ENCODE measurements at places on chromosomes 2 and 18.

- DNase-seq = no peak
Observed at GRCh38 chr2:88212251-88212790, 42.2 kb downstream of the THNSL2 start.

DNA sequence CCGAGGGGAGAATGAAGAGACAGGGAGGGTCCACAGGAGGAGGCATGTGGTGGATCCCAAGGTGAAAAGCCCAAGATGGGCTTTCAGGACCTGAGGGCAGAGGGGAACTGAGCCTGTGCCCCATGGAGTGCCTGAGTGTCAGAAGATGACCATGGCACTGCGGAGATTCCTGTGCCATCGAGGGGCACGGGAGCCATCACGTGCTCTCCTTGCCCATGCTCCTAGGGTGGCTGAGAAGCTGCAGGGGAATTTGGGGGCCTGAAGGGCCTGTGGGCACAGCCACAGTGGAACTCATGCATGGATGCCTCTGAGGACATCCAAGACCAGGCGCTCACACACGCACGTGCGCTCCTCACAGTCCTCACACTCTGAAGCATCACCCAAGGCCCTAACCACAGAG, 56.1 kb upstream of the GLI2 start:
- DNase-seq = no peak

DNA sequence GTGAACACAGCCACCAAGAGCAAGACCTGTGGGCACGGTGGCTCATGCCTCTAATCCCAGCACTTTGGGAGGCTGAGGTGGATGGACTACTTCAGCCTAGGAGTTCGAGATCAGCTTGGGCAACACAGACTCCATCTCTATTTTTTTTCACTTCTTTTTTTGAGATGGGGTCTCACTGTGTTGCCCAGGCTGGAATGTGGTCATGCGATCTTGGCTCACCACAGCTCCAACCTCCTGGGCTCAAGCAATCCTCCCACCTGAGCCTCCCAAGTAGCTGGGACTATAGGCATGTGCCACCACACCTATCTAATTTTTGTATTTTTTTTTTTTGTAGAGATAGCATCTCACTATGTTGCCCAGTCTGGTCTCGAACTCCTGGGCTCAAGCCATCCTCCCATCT, 54.4 kb upstream of the SPRED2 start:
- no peak for DNase-seq

DNA sequence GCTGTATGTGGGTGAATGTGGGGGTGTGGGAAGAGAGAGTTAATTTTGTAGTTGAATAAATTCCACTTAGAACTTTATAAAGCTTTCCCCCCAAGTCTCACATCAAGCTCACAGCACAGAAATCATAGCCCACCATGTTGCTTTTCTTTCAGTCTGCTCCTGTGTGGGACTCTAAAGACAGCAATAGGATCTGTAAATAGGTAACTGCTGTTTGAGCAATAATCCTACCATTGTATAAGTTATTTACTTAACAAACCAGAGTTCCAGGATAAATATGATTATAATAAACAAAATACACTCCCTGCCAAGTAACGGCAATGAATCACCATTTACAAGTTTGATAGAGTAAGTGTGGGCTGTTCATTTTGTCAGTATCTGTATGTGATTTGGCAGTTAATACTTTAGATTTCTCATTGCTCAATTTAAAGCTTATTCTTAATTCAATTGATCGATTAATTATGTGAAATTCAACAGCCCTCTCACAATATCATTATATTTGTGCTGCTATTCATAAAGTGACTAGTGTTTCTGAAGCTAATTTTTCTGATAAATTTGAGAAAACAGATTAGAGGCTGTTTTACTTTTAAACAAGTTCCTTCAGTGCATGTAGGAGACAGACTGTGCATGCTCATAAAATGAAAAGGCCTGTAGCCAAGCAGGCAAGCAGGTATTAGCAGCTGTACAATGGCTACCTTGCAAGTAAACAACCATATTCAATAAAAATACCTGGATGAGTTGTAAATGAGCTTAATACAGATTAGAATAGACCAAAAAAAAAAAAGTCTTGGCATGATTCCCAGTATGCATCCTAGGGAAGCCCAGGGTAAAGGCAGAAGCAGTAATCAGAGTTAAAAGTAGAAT, 142.7 kb downstream of the PDE11A start:
- DNase-seq = no peak

DNA sequence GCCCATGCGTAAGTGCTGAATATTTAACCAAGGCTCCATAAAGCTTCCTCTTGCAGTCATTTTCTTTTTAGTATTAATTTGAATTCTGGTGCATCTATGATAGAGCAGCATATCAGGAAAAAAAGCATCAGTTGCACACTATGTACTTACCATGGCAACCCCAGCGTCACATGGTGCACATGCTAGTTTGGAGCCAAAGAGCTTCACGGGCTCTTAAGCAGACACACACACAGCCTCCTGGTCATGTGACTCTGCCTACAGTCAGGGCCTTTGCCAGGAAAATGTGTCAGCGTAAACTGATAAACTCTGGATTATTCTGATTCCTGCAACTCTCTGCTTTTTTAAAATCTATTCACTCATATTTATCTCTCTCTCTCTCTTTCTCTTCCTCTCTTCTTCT, 30.2 kb downstream of the NYAP2 start:
- DNase-seq = no peak

GRCh38 chr2:121398853-121399252, 113.9 kb upstream of the TFCP2L1 start:
- no peak for DNase-seq

DNA sequence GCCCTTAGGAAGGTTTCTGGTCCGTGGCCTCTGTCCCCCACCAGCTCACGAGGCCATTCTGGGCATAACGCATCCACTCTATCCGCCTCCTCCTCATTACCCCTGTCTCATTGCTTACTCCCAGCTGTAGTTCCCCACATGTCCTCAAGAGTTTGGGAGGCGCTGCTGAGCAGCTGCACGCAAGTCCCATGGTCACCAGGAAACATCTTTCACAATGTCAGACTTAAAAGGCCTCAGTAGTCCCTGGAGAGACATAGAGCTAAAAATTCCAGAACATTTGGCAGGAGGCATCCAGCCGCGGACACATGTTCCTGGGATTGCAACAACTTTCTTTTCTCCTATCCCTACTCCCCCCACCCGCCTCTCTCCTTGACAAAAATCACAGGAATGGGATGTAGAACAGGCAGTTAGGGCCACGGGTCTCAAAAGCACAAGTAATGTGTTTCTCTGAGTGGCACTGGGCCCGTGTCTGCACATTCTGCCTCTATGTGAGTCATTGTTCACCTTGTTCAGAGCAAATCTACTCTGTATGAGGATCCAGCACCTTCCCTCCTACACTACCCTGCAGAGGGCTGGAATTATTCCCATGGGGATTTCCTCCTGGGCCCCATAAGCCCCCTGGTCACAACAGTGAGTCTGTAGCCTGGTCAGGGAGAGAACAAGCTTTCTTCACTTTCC, 8.1 kb downstream of the LBH start:
- peak; percentile 76 for DNase-seq

GRCh38 chr2:105176429-105176828, 65.1 kb upstream of the GPR45 start:
- DNase-seq = no peak

DNA sequence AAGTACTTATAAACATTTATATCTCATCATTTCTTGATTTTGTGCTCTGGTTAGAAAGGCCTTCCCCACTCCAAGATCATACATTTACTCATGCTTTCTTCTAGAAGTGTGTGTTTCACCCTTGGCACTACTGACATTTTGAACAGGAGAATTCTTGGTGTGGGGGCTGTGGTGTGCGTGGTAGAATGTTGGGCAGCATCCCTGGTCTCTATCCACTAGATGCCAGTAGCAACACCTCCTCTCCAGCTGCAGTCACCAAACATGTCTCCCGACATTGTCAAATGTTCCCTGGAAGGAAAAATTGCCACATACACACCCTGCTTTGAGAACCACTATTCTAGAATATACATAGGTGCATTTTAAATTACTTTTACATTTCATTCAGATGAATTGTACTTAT, 8.7 kb upstream of the TGIF1 start:
- DNase-seq = no peak

DNA sequence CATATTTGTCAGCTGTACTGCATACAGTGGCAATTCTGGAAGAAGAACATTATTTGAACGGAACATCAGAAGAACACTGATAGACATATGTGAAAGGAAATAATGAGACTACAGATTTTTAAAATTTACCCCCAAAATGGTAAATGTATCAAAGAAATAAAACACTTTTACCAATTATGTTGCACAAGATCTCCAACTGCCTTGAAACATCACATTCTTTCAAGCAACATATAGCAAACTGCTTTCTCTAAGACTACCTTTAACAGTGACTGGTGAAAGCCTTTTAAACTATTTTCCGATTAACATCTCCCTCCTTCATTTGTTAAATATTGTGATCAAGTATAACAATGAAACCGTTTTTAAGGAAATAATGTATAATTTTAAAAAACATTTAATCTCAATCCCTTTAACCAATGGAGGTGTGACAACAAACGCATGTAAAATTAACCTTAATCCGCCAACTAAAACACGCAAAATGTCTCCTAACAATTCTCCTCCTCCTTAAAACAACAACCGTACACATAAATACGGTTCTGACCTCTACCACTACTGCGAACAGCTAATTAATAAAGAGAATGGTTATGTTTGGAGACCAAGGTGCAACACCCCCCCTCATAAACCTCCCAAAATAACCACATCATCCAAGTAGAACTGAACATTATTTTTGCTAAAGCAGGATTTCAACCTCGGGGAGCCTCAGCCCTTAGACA, 2.4 kb downstream of the FBXO11 start:
- DNase-seq = no peak

- no peak for DNase-seq
Observed at GRCh38 chr18:305003-305501, 37.2 kb upstream of the THOC1 start.

DNA sequence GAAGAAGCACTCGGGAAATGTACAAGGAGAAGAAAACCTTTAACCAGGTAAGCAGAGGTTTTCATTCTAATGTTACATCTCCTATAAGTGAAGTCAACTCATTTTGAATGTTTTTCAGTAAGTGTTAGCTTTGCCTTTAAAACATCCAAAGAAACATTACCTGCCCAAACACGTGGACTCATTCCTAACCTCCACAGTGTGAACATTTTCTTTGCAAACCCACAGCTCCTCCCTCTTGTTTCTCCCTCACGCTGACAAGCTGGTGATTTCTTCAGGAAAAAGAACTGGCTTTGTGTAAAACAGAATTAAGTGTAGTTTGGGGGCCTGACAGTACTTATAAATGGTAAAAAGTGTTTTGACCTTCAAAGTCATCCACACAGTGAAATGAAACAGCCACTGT, 72.5 kb downstream of the MTCL1 start:
- DNase-seq = no peak

DNA sequence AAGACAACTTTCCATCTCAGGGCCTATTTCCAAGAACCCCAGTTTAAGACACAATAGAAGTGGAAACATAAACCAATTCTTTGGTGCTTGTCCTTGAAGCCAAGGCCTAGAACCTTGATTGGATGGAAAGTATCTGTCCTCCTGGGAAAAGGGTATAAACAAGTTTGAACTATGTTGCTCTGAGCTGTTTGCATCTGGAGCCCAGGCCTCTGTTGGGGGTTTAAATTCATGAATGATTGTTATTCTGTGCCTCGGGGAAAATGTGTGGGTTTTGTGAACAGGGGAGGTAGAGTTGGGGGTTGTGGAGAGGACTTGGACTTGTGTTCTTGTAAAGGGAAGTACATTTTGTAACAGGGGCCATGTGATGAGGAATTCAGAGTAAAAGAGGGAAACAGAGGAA, 406.1 kb downstream of the SLC4A3 start:
- DNase-seq = no peak

DNA sequence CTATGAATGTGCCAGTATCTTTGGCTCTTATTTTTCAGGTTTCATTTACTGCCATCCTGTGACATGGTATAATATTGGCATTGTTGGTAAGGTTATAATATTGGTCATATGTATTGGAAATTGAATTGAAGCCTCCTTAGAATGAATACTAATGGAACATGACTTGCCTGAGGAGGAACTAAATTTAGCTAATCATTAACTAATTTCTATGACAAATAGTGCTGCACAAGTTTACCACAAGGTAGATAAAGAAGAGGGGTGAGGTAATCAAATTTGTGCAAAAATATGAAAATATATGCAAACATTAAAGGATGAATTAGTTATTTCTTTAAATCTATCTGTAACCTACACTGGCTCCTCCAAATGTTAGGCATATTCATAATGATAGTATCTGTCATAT, 43.2 kb upstream of the ORC2 start:
- DNase-seq = no peak

GRCh38 chr2:12087175-12087574, 340.7 kb downstream of the LPIN1 start:
- DNase-seq = no peak

DNA sequence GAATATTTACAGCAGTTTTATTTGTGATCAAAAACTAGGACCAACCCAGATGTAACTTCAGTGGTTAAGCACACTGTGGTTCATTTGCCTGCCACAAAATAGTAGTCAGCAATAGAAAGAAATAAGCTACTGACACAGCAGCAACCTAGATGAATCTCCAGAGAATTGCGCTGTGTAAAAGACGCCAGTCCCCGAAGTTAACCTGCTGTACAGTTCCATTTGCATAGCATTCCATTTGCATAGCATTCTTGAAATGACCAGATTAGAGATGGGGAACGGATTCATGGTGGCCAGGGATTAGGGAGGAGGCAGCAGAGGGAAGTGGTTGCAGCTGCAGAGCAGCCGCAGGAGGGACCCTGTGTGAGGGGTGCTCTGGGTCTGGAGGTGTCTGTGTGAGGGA, 39.3 kb upstream of the NFATC1 start:
- no peak for DNase-seq
